CD4-positive, alpha-beta T cell treated with Interleukin-17A for 4 hours (primary cell): ENCODE measurements at places on chromosomes 13 and 19.

GRCh38 chr13:26992951-26993719 lies 178.5 kb downstream of the USP12 start:
- DNase-seq, result no peak

- no peak for DNase-seq
Observed at GRCh38 chr19:5147074-5147977, 178.4 kb downstream of the KDM4B start.

DNA sequence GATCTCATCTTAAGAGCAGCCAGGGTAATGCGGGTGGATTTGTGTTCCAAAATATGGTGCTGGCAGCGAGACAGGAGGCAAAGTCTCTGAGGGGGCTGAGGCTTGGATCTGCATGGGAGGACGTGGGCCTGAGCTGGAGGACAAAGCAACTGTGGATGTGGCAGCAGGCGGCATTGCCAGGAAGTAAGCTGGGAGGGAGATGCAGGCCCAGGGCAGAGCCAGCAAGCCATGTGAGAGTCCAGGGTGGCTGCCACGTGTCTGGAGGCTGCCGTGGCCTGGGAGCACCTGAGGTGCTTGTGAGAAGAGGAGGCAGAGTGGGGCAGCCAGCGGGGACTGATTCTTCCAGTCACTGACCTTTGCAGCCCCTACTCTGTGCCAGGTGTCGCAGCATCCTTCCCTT lies 52.0 kb downstream of the DPF1 start:
- DNase-seq, result no peak

GRCh38 chr13:72431981-72432682 lies 295.3 kb downstream of the MZT1 start:
- DNase-seq, result no peak

- no peak for DNase-seq
Observed at GRCh38 chr13:98771838-98772611, 19.6 kb upstream of the SLC15A1 start.
